ENCODE measurements at places on chromosomes 6 and 20.

DNA sequence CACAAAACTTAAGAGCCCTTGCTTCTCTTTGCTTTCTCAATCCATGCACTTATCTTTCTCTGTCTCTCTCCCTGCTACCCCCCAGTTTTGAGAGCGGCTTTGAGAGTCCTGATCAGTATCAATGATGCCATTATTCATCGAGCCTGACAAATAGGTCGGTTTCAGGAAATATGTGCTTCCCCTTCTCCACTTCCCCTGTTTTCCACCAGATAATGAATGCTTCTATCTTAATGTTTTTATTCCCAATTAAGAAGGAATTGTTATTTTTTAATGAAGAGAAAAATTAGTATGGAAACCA is 117.7 kb downstream of the KIF13A start:
- DNase-seq: no peak

DNA sequence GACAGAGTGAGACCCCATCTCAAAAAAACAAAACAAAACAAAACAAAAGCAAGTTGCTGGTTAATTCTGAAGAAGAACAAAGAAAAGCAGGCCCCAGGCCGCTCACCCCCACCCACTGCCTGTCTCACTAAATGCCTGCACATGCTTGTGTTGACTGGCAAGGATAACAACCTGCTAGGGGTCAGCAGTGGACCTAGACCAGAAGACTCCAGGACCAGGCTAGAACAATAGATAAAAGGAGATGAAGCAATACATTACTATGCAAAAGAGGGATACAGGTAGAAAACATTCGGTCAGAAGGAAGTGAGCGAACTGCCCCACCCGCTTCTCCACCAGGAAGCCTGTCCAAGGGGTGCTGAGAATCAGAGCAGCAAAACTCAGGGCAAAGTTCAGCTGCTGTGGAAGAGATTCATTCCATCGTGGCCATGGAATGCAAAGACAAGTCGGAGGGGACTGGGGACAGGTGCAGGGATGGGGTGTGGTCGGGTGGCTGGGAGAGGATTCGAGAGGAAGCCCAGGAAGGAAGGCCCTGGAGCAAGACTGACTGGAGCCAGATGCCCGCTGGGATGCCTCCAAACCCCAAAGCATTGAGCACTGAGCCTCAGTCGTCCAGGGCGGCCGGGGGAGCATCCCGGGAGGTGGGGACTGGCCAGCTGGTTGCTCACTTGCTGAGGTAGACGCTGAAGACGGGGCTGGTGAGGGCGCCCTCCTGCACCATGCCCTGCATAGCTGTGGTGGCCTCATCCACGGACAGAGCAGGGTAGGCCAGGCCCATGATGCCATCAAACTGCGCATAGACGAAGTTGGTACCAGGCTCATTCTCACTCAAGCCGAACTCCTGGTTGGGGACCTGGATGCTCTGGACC is 5.3 kb downstream of the PGC start:
- no peak for DNase-seq

GRCh38 chr6:38503032-38503773 is 136.5 kb downstream of the BTBD9 start:
- no peak for DNase-seq

DNA sequence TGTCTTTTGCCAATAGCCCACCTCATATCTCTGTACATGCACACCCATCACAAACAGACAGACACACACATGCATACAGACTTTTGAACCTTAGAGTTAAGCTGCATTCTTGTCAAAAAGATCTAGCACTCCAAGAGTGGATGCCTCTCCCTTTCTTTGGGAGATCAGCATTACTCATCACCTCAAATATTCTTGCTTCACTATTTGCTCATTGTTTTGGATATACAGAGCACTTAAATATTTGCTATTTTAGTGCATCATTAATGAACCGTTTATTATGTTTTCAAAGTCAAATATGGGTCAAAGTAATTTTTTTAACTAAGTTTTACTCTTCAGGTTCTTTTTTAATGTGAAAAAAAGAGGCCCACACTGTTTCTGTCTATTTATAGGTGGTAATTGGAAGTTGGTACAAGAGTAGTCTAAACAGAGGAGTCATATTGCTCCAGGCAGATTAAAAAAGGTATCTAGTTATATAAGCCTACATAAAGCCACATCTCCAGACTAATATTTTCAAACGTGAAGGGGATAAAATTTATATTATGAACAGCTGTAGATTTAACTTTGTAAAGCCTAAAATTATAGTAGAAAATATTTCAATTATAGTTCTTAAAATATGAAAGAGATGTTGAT is 102.6 kb downstream of the FLRT3 start:
- no peak for DNase-seq

All from BE2C (cell line).